Peyer's patch (tissue), 4 donors: ENCODE measurements at places on chromosomes 7 and 10.

DNA sequence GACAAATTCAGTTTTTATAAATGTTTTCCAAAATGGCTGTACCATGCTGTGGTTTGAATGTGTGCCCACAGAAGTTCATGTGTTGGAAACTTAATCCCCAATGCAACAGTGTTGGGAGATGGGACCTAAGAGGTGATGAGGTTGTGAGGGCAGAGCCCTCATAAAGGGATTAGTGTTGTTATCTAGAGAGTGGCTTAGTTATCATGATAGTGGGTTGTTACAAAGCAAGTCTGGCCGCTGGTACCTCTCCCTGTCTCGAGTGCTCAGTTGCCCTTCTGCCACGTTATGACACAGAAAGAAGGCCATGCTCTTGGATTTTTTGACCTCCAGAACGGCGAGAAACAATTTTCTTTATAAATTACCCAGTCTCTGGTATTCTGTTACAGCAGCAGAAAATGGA is 119.0 kb downstream of the BTAF1 start:
- no peak for DNase-seq
- H3K27me3 ChIP-seq = no peaks in the 10 kb centered on the region
- no peak overlapping the region for H3K4me3 ChIP-seq
- H3K27ac ChIP-seq = no peak overlapping the region
- no peaks in the 10 kb centered on the region for H3K36me3 ChIP-seq
- no peaks in the 10 kb centered on the region for H3K4me1 ChIP-seq

GRCh38 chr10:117936141-117936540 is 110.6 kb downstream of the RAB11FIP2 start:
- no peaks in the 10 kb centered on the region for H3K36me3 ChIP-seq
- H3K27me3 ChIP-seq = no peaks in the 10 kb centered on the region
- H3K4me1 ChIP-seq = no peaks in the 10 kb centered on the region
- no peak for DNase-seq
- no peak overlapping the region for H3K27ac ChIP-seq

GRCh38 chr7:148773334-148773733 is 74.6 kb downstream of the CUL1 start:
- no peak overlapping the region for H3K27ac ChIP-seq
- H3K36me3 ChIP-seq = peaks cover 71% of the 10 kb centered on the region
- no peaks in the 10 kb centered on the region for H3K27me3 ChIP-seq
- no peak for DNase-seq

DNA sequence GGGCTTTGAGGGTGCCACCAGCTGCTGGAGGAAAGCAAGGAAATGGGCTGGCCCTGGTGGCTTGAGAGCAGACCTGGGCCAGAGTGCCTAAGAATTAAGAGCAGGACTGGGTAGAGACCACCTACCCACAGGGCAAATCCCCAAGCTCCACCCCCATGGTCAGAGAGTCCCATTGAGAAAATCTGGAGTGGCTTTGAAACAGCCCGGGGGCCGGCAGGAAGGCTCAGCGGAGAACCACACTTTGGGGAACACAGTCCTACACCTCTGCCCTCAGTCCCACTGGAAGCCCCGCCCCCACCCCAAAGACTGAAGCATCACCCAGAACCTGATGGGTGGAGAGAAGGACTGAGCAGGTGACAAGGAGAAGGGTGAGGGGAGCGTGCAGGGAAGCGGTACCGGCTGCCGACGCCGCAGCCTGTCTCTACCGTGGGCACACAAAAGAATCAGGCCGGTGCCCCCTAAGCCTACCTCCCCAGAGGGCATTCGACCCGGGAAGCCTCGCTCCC is 3.6 kb downstream of the SMARCD3 start:
- peak overlapping the region; percentile 42 for H3K27ac ChIP-seq
- no peaks in the 10 kb centered on the region for H3K4me1 ChIP-seq
- peak overlapping the region; percentile 42 for H3K4me3 ChIP-seq
- no peaks in the 10 kb centered on the region for H3K36me3 ChIP-seq

- peak overlapping the region; percentile 72 for H3K27ac ChIP-seq
- no peaks in the 10 kb centered on the region for H3K27me3 ChIP-seq
- no peak overlapping the region for H3K4me3 ChIP-seq
- DNase-seq = no peak
Measured at GRCh38 chr7:90709501-90710465, 113.7 kb downstream of the CDK14 start.
